GF-D8 (cell line): ENCODE measurements at places on chromosomes 3 and 15.

GRCh38 chr3:42092006-42092405, 849 bp downstream of the TRAK1 start:
- no peak for DNase-seq

DNA sequence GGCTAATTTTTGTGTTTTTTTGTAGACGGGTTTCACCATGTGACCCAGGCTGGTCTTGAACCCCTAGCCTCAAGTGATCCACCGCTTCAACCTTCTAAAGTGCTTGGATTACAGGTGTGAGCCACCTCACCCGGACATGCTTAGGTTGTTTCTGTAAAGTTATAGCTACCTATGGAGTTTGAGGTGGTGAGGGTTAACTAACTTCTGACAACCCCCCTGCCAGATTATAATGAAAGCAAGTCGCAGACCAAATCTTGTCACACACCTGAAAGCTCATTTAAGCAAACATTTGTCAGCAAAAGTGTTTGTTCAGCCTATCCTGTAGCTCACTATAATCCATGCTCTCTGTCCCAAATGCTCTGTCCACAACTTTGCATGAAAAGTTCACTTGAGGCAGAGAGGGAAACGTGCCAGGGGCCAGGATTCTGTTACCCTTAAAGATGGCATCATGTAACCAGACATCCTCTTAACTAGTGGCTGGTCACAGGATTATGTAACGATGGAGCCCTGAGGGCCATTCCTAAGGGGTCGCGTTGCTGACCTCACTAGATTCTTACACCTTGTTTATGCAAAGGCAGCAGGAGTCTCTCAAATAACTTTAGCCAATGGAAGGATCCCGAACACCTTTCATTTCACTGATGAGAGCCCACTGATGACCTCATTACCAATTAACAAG, 24.1 kb upstream of the SENP5 start:
- no peak for DNase-seq

DNA sequence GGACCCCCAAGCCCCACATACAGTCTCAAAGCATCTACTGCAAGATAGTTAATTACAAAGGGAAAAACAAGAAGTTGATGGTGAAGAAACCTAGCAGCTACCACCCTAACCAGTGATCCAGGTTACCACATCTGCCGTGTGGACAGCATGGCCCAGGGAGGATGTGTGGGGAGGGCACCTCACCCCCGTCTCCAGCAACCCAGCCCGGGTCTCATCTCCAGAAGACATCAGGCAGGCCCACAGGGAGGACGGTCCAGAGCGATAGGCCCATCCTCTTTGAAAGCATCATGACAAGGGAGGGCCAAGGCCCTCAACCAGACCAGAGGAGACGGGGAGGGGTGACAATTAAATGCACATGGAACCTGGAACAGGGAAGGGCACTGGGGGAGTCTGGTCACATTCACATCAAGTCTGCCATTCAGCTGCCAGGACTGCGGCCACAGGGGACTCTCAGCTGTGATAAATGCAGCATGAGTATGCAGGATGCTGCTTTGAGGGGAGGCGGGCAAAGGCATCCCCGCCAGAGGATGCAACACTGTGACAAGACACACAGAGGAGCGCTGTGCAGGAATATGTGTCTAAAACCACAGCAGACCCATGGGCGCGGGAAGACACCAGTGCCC, 18.8 kb downstream of the ZXDC start:
- DNase-seq, result no peak

GRCh38 chr15:57624730-57625129, 33.0 kb downstream of the MYZAP start:
- no peak for DNase-seq

DNA sequence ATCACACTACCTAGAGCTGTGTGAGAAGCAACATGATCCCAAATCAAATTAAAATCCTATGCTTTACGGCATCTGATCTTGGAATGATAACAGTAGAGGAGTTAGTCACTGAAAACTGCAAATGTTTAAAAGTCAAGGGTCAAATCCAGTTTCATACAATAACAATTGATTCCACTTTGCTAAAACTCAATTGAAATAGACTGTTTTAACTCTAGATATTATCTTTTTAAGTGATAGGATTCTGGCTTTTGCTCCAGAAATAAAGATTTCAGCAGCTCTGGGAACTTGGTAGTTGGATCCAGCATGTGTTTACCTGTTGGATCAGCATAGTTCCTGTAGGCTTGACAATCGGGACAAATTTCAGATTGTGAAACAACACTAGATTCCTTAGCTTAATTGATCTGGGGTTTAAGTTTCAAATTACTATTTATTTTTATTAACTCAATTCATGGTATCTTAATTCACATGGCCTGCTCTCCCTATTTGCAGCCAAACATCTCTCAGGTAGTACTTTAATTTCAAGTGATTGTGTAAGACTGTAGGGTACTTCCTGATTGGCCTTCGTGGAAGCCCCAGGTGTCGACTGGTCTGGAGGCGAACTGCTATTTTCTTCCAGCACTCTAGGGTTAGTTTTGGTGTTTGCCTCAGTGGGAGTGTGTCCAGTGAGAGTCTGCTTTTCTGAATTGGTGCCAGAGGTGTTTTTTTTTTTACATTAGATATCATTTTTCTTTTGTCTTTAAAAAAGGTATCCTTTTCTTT, 16.6 kb downstream of the NFKBIZ start:
- DNase-seq, result no peak

DNA sequence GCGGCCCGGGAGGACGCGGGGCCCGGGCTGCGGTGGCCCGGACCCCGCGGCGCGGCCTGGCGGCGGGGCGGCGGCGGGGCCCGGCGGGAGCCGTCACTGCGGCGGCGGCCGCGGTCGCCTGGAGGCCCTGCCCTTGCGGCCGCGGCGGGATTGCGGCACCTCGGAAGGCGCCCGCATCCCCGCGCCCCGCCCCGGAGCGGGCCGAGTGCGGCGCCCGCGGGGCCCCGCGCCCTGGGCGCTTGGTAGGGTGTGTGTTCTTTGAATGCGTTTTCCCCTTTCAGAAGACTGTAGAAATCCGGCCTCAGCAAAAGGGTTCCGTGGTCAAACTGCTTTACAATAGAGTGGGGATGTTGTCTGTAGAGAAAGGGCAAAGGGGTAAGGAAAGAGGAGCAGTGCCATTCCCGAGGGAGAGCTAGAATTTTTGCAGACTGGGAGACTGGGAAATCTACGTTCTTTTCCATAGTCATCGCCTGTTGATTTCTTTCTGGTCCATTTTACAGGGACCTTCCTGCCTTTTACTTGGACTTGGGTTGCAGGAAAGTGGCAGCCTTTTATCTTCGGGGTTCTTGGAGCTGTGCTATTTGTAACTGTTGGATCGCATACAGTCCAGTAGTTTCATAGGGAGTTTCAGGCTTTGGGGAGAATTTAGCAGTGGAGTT, 630 bp downstream of the SNRK start:
- DNase-seq, result no peak

DNA sequence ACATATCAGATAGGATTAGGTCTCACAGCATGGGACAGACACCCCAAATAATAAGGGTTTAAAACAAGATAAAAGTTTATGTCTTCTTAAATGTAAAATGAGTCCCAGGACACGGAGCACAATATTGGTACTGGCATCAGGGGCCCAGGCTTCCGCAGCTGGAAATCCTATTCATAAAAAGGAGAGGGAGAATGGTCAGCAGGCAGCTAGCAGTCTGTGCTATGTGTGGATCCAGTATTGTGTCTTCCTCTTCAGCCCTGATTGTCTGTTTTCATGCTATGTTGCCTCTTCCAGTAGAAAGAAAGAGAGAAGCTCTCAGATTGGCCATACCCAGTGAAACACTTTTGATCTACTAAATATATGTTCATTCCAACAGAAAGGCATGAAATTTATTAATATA, 319.3 kb upstream of the SLCO3A1 start:
- DNase-seq, result no peak

GRCh38 chr15:45259796-45260195, 7.8 kb downstream of the SLC28A2 start:
- DNase-seq, result no peak

DNA sequence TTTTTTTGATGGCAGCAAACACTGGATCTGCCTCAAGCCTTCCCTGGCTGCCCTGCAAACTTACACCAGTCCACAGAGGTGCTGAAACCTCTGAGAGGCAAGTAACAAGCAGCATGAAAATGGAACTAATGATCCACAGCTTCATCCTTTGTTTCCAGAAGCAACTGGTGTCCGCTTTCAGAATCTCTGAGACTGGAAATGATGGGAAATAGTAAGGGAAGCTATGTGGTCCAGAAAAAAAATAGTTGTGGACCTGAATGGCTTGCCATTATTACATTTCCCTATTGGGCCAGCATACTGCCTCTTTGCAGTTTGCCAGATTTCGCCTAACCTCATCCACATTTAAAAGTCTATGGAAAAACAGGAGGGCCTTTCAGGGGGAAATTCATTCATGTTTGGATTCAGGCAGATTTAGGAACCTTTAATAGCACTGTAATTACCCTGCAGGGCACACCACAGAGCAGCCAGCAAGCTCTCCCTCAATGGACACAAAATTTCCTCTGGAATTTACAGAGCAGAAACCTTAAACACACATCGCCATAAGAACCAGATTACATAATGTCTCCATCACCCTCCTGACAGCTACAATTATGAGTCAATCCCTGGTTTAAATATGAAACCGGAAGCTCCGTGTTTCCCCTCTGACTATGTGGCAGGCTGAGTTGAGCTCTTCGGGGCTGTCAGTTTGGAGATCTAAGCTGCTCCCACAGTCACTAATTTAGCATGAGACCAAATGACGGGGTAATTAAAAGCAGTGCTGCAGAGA, 134.4 kb downstream of the TMCO5A start:
- peak; percentile 3 for DNase-seq

DNA sequence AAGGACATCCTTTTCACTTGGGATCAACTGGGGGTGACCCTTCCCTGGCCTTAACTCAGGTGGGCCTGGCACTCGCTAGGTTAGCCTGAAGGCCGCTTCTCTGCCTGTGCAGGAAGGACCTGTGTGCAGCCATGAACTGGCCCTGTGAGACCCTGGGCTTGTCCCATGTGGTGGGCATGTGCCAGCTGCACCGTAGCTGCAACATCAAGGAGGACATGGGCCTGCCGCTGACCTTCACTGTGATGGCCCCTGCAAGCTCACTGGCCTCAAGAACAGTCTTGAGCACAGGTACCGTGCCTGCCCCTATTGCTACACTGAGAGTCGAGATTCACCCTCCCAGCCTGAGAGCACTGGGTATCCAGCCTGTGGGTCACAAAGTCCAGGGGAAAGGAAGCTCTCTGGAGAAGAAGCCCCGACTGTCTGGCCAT, 43.0 kb downstream of the SAXO2 start:
- no peak for DNase-seq

GRCh38 chr15:29244544-29244943, 25.1 kb downstream of the NSMCE3 start:
- no peak for DNase-seq

DNA sequence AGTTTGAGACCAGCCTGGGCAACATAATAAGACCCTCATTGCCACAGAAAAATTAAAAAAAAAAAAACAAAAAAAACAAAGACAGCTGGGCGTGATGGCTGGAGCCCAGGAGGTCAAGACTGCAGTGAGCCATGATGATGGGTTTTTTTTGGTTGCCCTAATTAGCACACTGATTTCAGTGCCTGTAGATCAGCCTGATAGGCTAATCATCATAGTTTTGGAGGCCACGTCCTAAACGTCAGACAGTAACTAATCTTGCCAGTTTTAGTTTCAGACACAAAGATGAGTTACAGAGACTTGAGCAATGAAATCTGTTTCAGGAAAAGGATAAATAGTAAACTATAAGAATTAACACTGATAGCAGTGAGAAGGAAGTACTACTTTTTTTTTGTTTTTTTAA, 55.4 kb downstream of the LRCH3 start:
- no peak for DNase-seq

GRCh38 chr3:158954420-158954819, 152.6 kb downstream of the MFSD1 start:
- no peak for DNase-seq

DNA sequence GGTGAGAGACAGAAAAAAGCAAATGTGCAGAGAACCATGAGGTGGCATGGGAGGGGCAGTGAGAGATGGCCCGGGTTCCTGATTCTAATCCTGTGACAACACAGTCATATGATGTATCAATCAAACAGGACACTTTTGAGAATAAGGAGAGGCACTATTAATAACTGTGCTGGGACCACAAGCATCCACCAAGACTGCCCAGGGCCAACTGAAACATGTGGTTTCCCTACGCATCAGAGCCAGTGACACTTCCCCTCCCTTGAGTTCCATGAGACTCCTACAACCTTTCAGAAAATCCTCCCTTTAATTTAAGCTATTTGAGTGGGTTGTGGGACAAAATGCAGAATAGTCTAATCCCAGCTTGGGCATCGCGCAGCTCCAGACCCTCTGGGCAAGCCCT, 17.4 kb downstream of the SH3BP5 start:
- no peak for DNase-seq

DNA sequence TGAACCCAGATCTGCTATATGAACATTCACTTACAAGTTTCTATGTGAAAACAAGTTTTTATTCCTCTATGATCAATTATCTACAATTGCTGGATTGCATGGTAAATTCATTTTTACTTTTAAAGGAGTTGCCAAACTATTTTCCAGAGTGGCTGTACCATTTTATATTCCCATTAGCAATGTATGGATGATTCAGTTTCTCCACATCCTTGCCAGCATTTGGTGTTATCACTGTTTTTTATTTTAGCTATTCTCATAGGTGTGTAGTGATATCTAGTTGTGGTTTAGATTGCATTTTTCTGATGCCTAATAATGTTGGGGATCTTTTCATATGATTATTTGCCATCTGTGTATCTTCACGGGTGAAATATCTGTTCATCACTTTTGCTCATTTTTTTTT, 78.3 kb downstream of the APBA2 start:
- no peak for DNase-seq

DNA sequence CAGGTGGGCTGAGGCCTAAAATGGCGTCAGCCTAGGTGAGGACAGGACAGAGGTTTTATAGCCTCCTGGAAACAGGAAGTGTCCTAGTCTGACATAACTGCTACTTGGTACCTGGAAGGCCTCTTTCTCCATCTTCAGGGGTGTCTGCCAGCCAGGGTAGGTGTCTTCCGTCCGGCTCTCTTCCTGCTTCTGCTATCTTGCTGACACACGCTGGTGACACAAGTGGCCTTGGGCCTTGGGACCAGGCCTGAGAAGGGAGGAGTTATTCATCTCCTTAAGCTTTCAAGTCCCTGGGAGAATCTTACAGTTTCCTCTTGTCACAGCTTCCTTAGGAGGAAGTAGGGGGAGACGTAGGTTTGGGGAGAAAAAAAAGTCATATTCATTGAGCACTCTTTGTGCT, 551.3 kb downstream of the AGBL1 start:
- no peak for DNase-seq

- no peak for DNase-seq
These were observed 30.1 kb upstream of the SLC24A5 start for GRCh38 chr15:48090666-48091065.

- no peak for DNase-seq
These were observed 25.5 kb downstream of the PLCL2 start for GRCh38 chr3:16910207-16910606.
